ENCODE measurements at places on chromosomes 3 and 15.

DNA sequence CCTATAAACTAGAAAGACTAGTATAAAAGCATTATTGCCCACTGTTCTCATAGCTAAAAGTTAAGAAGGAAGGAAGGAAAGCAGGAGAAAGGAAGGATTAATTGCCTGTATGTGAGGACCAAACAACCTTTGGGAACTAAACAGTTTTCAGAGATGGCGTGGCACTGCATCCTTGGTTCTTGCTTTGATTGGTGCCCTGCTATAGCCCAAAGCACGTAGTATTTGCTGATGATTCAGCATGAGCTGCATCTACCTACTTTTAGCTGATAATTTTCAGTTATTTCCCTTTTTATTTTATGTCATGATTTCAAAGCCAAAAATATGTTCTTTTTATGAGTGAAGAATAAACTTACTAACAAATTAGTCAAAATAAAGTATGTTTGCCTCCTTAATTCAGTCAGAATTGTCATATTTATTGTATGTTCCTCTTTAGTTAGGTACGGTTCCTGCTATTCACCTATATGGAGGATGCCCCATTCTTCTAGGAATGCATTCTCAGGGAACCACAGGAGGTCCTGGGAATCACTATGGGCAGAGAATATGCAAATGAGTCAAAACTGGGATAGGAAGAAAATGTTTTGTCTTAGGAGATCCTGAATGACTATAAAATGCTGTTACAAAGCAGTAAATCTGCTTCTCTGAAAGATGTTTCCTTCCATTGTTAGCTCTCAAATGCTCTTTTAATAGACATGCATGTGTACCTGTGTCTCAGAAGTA, 65.4 kb upstream of the THSD4 start:
- H3K27me3 ChIP-seq: no peaks in the 10 kb centered on the region
- H3K4me3 ChIP-seq: no peak overlapping the region
- DNase-seq: no peak
- no peaks in the 10 kb centered on the region for H3K36me3 ChIP-seq

DNA sequence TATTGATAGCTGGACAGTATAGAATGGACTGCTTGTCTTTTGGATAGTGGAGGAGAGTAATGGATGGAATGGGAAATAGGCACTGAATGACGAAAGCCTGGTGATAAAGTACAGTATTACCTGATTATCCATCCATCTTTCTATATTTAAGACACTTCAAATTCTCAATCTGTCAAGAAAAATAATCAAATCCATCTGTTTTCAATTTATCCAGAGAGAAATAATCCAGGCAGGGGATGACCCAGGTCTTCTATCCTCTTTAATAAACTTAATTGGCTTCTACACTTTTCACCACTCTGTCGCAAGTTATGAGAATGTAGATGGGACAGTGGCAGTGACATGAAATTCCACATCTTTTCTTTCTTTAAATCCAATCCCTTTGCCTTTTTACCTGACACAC, 420.3 kb upstream of the PDZRN3 start:
- no peak for DNase-seq
- no peak overlapping the region for H3K27ac ChIP-seq
- no peaks in the 10 kb centered on the region for H3K36me3 ChIP-seq
- H3K4me1 ChIP-seq: no peaks in the 10 kb centered on the region

- DNase-seq: no peak
- H3K27me3 ChIP-seq: no peaks in the 10 kb centered on the region
- H3K36me3 ChIP-seq: no peaks in the 10 kb centered on the region
- H3K4me1 ChIP-seq: no peaks in the 10 kb centered on the region
- no peak overlapping the region for H3K27ac ChIP-seq
Measured at GRCh38 chr3:29083676-29084075, 197.2 kb upstream of the RBMS3 start.

DNA sequence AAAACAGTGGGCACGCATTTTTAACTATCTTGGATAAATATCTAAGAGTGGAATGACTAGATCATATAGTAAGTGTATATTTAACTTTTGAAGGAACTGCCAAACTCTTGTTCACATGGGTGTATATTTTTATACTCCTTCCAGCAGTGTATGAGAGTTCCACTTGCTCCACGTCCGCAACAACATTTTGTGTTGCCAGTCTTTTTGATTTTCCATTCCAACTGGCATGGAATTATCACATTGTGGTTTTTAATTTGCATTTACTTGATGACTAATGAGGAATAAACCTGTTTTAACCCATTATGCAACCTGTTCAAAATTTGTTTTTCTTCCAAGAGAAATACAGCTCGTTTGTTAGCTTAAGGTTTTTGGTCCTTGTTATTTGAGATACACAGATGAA, 51.6 kb downstream of the ZNF621 start:
- no peak for DNase-seq
- no peaks in the 10 kb centered on the region for H3K4me1 ChIP-seq
- H3K27me3 ChIP-seq: peaks cover 8% of the 10 kb centered on the region
- H3K36me3 ChIP-seq: no peaks in the 10 kb centered on the region
- H3K4me3 ChIP-seq: no peak overlapping the region

DNA sequence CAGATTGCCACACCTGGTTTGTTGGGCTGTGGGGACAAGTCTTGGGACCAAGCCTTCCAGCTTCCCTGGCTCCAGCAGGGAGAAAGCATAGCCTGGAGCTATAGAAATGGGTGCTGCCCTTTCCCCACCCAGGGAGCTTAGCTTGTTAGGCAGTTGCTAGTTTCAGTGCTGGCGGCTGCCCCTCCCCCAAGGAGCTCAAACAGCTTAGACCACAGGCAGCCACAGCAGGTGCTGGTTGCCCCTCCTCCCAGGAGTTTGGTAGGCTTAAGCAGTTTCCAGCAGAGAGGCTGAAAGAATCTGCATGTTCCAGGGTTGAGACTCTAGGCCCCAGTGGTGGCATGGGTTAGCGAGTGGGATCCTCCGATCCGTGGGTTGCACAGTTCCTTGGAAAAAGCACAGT, 889.7 kb downstream of the IGSF11 start:
- H3K27me3 ChIP-seq: no peaks in the 10 kb centered on the region
- no peaks in the 10 kb centered on the region for H3K36me3 ChIP-seq
- no peak overlapping the region for H3K4me3 ChIP-seq
- no peaks in the 10 kb centered on the region for H3K4me1 ChIP-seq
- no peak for DNase-seq
- no peak overlapping the region for H3K27ac ChIP-seq

GRCh38 chr3:7518456-7518855, 657.5 kb downstream of the GRM7 start:
- no peak overlapping the region for H3K27ac ChIP-seq
- H3K4me3 ChIP-seq: no peak overlapping the region
- H3K27me3 ChIP-seq: no peaks in the 10 kb centered on the region
- DNase-seq: no peak
- H3K4me1 ChIP-seq: no peaks in the 10 kb centered on the region

GRCh38 chr15:63234451-63234870, 42.9 kb upstream of the APH1B start:
- H3K4me3 ChIP-seq: no peak overlapping the region
- H3K36me3 ChIP-seq: peaks cover 9% of the 10 kb centered on the region
- peaks cover 38% of the 10 kb centered on the region for H3K4me1 ChIP-seq

DNA sequence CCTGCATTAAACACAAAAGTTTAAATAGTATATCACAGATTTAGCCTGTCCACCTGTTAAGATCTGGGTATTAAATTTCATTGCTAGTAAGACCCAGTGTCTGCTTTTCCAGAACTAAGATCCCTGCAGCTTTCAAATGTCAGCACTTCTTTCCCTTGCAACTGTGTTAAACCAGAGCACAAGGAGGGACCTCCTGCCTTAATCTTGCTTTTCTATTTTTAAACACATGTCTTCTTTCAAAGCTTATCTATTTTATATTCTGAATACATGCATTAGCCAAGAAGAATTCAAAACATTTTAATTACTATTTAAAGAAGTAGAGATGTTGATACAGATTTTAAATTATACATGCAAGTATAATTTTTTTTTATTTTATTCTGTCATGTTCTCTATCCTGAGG, 315.1 kb downstream of the ARPP21 start:
- H3K4me3 ChIP-seq: no peak overlapping the region
- no peaks in the 10 kb centered on the region for H3K4me1 ChIP-seq
- H3K27ac ChIP-seq: no peak overlapping the region
- H3K27me3 ChIP-seq: no peaks in the 10 kb centered on the region

DNA sequence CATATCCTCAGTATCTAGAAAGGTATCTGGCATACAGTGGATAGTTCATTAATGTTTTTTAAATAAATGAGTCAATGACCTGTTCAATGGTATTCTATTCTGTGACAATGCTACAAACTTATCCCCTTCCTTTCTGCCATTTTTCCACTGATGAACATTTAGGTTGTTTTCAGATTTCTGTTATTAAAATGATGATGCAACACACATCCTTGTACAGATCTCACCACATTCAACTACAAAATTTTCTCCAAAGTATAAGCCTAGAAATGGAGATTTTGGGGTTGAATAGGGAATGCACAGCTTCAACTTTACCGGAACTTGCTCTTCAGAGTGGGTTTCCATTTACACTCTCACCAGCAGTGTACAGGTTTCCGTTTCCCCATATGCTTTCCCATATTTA, 210.2 kb downstream of the ISL2 start:
- H3K4me3 ChIP-seq: no peak overlapping the region
- peaks cover 2% of the 10 kb centered on the region for H3K4me1 ChIP-seq
- no peak overlapping the region for H3K27ac ChIP-seq

DNA sequence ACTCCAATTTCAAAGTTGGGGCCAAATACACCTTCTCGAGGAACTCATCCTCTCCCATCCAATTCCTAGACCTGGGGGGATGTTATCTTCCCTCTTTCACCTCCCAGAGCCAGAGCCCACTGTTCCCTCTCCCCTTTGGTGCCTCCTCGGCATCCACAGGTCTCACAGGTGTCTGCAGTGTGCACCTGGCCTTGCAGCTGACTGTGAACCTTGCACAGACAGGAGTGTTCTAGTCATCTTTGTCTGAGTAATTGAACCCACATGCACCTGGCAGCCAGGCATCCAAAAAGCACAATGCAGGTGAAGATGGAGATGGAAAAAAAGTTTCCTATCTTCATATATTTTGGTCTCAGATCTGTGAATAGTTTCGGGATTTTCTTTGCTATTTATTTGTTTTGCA, 30.8 kb downstream of the PCOLCE2 start:
- no peak for DNase-seq
- peaks cover 8% of the 10 kb centered on the region for H3K27me3 ChIP-seq

GRCh38 chr15:34691034-34691433, 63.8 kb downstream of the GJD2 start:
- no peak overlapping the region for H3K4me3 ChIP-seq
- no peaks in the 10 kb centered on the region for H3K4me1 ChIP-seq
- no peak overlapping the region for H3K27ac ChIP-seq
- no peaks in the 10 kb centered on the region for H3K36me3 ChIP-seq
- no peak for DNase-seq

DNA sequence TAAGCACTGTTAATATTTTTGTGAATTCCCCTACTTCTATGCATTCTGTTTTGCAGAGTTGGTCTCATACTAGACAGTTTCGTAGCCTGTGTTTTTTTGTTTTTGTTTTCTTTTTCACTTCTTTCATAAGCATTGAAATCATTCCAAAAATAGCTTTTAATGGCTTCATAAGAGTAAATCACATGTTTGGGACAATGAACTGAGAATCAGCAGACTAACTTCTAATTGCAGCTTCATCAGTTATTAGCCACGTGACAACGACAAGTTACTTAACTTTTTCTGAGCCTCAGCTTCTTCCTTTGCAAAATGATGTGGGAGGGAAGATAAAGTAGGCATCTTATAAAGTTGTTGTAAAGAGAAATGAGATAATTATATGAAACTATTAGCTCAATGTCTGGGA, 124.8 kb downstream of the LIPC start:
- no peaks in the 10 kb centered on the region for H3K4me1 ChIP-seq
- no peaks in the 10 kb centered on the region for H3K36me3 ChIP-seq
- peaks cover 21% of the 10 kb centered on the region for H3K27me3 ChIP-seq
- no peak overlapping the region for H3K27ac ChIP-seq

- H3K27ac ChIP-seq: no peak overlapping the region
- DNase-seq: no peak
- no peaks in the 10 kb centered on the region for H3K4me1 ChIP-seq
- no peak overlapping the region for H3K4me3 ChIP-seq
- H3K36me3 ChIP-seq: no peaks in the 10 kb centered on the region
- H3K27me3 ChIP-seq: no peaks in the 10 kb centered on the region
Measured at GRCh38 chr3:161781381-161781780, 284.8 kb downstream of the OTOL1 start.

- H3K36me3 ChIP-seq: no peaks in the 10 kb centered on the region
- H3K4me3 ChIP-seq: no peak overlapping the region
- H3K27ac ChIP-seq: no peak overlapping the region
- no peaks in the 10 kb centered on the region for H3K27me3 ChIP-seq
Measured at GRCh38 chr15:29873947-29874411, 51.7 kb upstream of the TJP1 start.

DNA sequence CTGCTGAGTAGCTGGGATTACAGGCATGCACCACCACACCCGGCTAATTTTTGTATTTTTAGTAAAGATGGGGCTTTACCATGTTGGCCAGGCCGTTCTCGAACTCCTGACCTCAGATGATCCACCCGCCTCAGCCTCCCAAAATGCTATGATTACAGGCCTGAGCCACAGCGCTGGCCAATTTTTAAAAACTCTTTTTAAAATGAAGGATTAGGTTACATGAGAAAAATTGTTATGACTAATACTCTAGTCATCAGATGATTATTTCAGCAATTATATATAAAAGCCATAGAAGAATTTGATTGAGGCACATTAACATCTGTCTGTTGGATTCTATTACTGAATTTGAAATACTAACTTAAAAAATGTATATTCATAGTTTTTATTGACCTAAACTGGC, 134.1 kb upstream of the MNS1 start:
- H3K36me3 ChIP-seq: peaks cover 7% of the 10 kb centered on the region
- H3K4me3 ChIP-seq: no peak overlapping the region
- H3K27ac ChIP-seq: no peak overlapping the region
- peaks cover 4% of the 10 kb centered on the region for H3K27me3 ChIP-seq
- no peak for DNase-seq
